Astrocyte of the hippocampus (primary cell): ENCODE measurements at places on chromosomes 1 and 21.
A peak's percentile ranks its signal among the peaks of the same experiment; 100 is the strongest.

DNA sequence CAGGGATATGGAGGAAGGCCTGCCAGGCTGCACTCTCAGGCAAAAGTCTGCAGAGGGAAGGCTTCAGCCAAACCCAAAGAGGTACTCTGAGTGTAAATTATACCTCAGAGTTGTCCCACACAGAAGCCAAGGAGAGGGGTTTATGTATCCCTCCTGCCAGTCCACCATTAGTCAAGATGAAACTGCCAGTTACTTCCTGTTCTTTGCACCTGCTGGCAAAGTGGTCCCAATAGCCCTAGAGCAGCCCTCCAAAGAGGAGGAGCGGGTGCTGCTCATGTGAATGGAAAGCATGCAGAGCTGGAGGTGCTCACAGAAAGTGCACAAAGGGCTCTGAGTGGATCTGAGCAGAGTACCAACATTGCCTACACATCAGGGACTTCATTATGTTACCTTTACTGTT is 37.1 kb upstream of the MCOLN3 start:
- no peak for DNase-seq

DNA sequence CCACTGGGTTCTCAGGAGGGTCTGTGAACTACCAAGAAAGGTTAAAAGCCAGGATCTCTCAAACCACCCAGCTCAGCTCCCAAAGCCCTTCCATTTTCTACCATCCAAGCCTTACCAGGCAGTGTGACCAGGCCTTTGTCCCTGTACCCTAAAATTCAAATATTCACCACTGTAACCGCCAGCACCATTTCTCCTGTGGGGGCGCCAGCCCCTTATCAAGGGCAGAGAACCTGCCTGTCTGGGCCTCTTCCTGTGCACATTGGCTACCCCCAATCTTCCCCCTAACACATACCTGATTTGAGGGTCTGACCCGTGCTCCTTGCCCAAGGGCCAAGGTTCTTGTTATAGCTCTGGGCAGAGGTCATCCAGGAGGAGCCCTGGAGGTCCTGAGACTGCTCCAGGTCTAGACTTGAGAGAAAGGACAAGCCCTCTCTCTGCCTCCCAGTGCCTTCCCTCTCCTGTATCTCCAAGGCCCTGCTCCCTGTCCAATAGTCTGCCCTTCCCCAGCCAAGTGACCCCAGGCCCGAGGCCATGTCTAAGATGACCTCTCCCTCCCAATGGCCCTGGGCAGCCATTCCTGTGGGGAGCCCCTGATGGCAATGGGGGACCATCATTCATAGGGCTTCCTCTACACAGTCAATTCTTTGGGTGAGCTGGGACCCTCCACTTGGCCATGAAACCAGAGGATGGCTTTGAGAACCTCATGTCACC is 78.5 kb downstream of the FHAD1 start:
- DNase-seq, result no peak

GRCh38 chr1:48673332-48674105 is 103.2 kb downstream of the BEND5 start:
- DNase-seq, result no peak

- no peak for DNase-seq
Observed at GRCh38 chr1:223765719-223766340, 53.5 kb downstream of the CAPN2 start.

DNA sequence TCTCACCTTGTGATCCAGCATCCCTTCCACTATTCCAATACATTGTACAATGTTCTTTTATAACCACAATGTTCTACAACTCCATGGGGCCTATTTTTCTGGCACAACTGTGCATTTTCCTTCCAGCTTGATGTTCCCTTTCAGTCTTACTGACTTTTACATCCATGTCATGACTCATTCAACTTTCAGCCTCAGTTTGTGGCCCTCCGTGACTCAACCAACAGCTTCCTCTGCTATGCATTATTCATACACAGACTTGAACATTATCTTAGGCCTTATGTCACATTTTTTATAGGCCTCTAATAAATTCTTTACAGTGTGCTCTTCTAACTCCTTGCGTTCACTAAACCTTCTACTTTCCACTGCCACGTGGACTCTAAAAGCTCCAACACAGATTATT is 119.4 kb upstream of the PRMT6 start:
- DNase-seq, result peak; percentile 75

DNA sequence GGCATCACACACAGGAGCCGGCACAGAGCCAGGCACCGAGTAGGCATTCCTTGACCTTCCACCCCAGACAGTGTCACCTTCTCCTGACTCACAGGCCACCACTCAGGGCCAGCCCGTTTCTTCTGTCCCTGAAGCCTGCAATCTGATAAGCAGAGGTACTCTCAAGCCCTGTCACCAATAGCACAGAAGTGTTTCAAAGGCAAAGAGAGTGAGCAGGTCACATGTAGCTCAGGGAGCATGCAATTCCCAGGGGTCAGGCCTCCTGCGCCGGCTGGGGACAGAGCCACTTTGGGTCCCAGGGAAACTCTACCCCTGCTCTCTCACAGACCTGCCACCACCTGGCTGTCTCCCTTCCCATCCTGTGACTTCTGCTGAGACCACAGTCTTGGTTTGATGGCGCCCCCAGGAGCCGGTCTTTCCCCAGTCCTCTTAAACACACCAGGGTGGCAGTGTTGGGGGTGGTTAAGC is 13.2 kb downstream of the CAPN9 start:
- no peak for DNase-seq

GRCh38 chr1:156347331-156347730 is 9.0 kb downstream of the TSACC start:
- peak; percentile 13 for DNase-seq

DNA sequence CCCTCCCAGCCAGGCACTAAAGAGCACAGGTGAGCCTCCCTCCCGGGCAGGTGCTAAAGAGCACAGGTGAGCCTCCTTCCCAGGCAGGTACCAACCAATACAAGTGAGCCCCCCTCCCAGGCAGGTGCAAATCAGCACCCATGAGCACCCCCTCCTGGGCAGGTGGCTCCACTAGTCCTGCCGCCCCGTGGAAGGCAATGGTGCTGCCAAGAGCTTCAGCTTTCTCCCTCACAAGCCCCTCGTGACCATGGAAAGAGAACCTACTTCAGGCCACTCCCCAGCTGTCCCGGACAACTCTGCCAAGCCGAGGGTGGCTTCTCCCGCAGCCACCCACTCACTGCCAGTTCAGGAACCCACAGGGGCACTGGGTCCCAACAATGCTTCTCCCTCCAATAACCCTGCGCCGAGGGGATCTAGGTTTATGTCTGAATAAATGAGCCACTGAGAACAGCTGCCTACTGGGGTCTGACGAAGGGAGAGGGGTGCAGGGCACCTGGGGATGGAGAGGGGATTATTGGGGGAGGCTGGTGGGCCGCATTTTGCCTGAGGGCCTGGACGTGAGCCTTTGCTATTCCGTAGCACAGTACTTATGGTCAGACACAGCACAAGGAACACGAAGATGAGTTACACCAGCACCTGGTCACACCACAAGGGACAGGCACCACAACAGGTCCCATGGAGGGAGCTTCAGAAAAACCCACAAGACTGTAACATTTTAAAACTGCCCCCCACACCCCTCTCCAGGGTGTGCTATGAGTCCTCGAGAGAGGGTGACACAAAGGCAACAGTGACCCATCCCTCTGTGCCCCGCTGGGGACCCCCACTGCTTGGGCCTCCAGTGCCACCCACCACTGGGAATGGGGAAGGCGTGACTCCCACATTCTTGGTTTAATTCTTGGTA is 46.3 kb downstream of the PRDM15 start:
- no peak for DNase-seq

GRCh38 chr1:218156595-218156994 is 128.5 kb upstream of the RRP15 start:
- DNase-seq, result no peak

DNA sequence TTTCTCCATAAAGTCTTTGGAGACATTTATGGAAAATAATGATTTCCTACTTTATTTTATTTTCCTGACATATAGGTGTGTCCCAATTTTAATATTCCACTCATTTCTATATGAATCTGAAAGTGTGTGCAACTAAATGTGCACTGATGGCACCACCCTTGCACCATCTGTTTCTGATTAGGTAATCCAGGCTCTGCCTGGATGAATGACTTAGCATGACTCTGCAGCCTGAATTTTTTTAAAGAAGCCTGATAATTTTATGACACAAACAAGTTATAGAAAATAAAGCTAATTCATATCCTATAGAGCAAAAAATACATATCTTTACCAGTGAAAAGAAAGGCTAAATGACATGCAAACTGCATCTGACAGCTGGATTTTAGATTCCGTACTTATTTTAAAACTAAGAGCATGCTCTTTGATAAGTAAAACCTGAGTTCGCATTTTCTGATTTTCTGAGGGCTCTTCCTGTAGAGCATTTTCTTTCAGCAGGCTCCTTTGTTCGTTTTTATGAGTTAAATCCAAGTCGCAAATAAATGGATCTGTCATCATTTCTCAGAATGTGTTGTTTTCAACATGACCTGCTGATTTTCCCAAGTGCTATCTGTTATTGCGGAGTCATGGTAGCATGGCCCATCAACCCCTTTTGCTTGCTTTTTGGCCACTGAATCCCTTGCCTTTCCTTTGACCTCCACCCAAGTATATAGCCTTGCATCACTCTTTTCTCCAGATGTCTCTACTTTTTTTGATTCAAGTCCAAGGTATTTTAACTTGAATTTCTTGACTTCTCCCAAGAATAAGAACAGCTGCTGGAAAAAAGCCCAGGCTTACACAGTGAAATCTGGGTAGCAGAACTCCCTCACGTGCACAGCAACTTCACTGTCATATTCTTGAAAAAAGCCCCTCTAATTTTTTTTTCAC is 52.8 kb upstream of the LYPLAL1 start:
- DNase-seq, result peak; percentile 38

DNA sequence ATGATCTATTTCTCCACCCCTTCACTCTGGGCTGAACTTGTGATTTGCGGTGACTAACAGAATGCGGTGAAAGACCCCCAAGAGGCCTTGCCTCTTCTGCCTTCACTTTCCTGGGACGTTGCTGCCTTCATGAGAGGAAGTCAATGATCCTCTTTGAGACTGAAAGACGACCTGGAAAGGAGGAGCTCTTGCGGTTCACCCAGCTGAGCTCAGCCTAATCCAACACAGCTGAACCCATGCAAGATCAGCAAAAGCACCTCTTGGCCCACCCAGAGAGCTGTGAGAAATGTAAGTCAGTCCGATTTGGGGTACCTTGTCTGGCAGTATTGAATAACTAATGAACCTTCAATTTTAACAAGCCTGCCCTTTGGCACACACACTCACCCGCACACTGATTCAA is 767.4 kb upstream of the TPTE start:
- DNase-seq, result no peak

DNA sequence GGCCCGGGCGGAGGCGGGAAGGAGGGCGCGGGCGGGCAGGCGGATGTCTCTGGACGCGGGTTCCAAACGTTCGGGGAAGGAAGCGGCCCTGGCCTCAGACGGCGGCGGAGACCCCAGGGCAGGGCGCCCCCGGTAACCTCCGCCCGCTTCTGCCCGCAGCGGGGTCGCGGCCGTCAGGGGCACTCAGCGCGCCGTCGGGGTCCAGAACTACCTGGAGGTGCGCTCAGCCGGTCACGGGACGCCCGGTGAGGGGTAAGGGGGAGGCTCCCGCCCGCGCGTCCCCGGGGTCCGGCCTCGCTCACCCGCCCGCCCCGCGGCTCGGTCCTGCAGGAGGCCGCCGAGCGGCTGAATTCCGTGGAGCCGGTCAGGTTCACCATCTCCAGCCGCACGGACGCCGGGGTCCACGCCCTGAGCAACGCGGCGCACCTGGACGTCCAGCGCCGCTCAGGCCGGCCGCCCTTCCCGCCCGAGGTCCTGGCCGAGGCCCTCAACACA is 406 bp downstream of the PUSL1 start:
- DNase-seq, result no peak

- no peak for DNase-seq
Observed at GRCh38 chr1:173997791-173998190, 24.4 kb downstream of the RC3H1 start.

- DNase-seq, result no peak
Observed at GRCh38 chr21:38735626-38736206, 70.0 kb upstream of the ETS2 start.

GRCh38 chr1:36843906-36844610 is 190.3 kb downstream of the GRIK3 start:
- no peak for DNase-seq

- DNase-seq, result no peak
Observed at GRCh38 chr1:171916315-171916771, 75.0 kb downstream of the DNM3 start.

GRCh38 chr1:2905356-2905755 is 103.9 kb upstream of the TTC34 start:
- no peak for DNase-seq
